ENCODE measurements at places on chromosomes 4 and X.
A peak's percentile ranks its signal among the peaks of the same experiment; 100 is the strongest.

- no peak for DNase-seq
These were observed 9.7 kb upstream of the PDGFC start for GRCh38 chr4:156981262-156981769.

DNA sequence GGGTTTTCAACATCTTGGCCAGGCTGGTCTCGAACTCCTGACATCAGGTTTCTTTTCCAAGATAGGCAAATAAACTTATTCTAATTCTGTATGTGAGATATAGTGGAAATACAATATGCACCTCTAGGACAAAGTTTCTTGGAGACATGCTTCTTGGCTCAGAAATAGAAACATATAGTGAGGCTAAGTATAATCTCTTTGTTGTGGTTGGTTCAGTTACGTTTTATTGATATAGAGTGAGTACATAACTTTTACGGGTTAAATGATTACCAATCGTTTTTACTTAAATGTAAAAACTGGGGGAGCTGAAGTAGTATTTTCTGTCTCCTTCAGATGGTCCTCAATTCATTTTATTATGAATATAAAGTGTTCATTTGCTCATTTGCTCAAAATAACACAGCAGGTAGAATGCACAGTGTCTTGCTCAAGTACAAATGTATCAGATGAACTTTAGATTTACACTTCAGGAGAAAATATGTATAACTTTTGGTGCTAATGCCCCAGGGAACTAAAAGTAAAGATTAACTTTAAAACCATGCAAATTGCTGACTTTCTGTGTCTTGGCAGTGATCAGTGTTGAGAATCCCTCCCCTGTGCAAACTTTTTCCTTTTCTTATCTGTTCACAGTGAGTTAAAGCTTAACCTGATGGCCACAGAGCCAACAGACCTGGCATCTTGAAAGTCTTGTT lies 77.6 kb downstream of the AFF1 start:
- DNase-seq, result no peak

DNA sequence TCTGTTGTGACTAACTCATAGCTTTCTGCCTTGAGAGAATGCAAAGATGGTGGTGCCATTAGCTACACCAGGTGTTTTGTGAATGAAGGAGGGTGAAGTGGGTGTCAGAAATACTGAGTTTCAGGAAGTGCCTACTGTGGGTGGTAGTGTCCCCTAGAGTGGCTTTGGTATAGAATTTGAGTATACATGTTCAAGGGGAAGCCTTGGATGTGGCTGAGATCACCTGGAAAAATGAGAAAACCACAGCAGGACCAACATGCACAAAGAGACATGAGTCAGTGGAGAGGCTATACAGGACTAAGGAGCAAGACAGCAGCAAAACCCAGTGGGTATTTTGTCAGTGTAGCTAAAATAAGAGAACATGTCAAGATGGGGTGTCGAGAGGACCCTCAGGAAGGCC lies 204.3 kb upstream of the TBL1X start:
- DNase-seq, result no peak

DNA sequence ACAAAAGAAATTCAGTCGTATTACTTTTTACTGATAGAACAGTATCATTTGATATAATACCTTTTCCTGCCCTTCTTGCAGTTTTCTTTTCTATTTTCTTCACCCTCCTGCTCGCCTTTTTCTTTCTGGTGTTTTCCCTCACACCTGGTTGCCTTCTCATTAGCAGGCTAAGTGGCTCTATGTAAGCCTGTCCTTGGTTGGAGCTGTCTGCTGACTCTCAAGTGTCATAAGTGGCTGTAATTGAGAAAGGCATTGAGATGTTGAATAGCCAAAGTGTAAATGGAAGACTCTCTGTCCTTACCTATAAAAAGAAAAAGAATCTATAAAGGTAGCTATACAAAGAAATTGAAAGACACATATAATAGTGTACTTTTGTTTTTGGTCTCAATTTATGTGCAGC lies 180.7 kb downstream of the ADGRL3 start:
- DNase-seq, result no peak

DNA sequence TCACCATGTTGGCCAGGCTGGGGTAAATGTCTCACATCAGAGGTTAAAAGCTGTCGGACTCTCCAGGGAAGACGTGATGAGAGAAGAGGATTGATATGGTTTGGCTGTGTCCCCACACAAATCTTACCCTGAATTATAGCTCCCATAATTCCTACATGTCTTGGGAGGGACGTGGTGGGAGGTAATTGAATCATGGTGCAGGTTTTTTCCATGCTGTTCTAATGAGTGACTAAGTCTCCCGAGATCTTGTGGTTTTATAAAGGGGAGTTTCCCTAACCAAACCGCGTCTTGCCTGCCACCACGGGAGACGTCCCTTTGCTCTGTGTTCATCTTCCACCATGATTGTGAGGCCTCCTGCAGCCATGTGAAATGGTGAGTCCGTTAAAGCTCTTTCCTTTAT lies 64.4 kb downstream of the ASMT start:
- DNase-seq, result peak; percentile 20

GRCh38 chrX:69024931-69025330 lies 140.3 kb downstream of the PJA1 start:
- peak; percentile 0 for DNase-seq

- no peak for DNase-seq
These were observed 23.4 kb upstream of the XK start for GRCh38 chrX:37662181-37662580.

All from LHCN-M2 (cell line).